NCI-H187 (cell line): ENCODE measurements at places on chromosomes 11 and 22.
A peak's percentile ranks its signal among the peaks of the same experiment; 100 is the strongest.

- DNase-seq, result no peak
These were observed 7.7 kb downstream of the CD44 start for GRCh38 chr11:35146711-35147110.

DNA sequence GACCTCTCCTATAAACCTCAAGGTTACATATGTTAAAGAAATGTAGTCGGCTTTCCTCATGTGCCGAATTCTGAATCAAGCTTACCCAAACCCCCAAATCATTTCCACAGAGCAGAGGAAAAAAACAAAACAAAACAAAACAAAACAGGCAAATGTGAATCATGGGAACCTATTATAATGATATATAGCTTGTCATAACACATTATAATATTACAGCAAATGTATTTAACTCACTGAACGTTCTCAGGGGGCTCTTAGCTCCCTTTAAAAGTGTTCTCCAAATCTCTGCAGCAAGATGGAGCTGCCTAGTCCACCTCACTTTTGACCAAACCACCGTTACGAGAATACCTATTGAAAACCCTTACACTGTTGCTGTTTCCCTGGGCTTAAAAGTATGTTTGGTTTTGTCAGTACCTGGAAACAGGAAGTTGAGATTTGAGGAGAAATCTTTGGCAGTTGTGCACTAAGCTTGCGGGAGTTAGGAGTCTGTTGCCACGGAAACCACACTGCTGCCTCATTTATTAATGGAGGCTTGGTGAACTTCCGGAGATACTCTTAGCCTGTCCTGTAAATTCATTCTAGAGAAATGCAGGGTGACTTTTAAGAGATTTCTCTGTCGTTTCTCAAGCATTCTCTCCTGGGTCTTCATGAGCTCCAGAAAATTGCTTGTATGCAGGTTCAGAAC lies 167.0 kb upstream of the RASSF10 start:
- DNase-seq, result peak; percentile 59

GRCh38 chr11:124207102-124207792 lies 24.1 kb downstream of the OR10D3 start:
- DNase-seq, result no peak

DNA sequence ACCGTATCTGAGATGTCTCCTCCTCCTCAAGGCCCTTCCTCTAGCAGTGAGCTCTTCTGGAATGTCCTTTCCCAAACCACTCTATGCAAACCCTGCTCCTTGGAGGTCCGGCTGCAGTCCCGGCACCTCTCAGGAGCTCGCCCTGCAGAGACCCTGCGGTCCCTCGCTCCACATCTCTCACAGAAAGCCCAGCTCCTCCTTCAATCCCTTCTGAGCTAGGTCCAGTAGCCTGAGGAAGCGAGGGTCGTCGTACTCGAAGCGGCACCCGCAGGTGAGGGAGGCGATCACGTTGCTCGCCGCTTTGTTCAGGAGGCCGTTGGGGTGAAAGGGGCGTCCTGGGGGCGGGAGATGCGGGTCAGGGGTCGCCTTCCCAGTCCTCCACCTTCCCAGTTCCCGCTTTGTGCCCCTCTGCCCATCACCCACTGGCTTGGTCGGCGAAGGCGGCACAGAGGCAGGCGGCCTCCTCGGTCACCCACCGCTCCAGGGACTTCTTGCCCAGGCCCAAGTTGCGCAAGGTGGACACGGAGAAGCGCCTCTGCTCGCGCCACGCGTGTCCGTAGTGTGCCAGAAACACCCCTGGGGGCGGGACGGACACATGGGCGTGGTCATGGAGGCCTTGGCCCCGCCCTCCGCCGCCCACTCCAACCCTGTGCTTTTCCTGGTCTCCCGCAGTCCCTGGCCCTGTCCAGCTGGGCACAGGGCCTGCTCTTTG lies 21.5 kb upstream of the CYP2D6 start:
- DNase-seq, result no peak

- no peak for DNase-seq
These were observed 60.2 kb downstream of the PDHX start for GRCh38 chr11:34976496-34977088.

DNA sequence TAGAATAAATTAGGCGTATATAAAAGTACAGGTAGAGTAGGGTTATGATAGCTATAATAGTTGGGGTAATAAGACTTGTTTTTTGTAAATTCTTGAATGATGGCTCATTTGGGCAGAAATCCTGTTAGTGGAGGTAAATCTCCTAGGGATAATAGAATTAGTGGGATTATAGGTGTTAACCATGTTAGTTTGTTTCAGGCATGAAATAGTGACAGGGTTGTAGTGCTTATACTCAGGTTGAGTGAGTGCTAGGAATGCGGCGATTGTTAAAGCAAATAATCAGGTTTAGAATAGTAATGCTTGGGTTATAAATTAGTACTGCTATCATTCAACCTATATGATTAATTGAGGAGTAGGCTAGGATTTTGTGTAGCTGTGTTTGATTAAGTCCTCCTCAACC lies 297.1 kb downstream of the DYNC2H1 start:
- no peak for DNase-seq

DNA sequence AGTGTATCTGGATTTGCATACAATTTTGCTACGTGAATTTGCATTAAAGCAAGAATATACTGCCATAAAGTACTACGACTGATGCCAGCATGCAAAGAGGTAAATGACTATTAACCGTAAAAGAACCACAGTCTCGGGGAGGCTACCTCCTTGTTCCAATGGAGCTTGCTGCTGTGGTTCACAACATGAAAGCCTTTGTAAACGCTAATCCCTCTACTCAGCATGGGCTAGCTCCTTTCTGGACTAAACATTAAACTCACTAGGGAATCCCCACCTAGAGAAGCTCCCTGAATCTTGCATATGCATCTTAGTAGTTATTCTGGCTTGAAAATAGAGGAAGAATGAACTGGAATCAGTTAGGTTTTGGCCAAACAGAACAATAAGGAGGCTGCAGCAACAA lies 60.5 kb upstream of the ARHGAP32 start:
- DNase-seq, result no peak

GRCh38 chr22:28710576-28711191 lies 30.9 kb downstream of the CHEK2 start:
- no peak for DNase-seq
